Left kidney (tissue), 8 donors: ENCODE measurements at places on chromosomes 6 and 20.

GRCh38 chr6:132166526-132167051 is 215.4 kb upstream of the CCN2 start:
- DNase-seq = no peak

DNA sequence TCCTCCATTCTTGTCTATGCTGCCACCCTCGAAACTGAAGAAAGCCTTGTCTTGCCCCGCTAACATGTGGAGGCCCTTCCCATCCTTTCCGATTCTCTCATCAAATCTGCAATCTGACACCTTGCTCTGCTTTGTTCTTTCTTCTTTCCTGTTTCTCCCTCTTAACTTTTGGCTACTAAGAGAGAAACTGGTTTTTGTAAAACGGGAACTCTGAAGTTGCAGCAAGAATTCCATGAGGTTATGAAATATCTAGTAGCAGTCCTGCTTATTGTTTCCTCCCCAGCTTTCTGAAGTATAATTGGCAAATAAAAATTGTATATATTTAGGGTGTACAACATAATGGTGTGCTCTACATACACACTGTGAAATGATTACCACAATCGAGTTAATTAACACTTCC is 80.2 kb downstream of the MAP7 start:
- DNase-seq = no peak

DNA sequence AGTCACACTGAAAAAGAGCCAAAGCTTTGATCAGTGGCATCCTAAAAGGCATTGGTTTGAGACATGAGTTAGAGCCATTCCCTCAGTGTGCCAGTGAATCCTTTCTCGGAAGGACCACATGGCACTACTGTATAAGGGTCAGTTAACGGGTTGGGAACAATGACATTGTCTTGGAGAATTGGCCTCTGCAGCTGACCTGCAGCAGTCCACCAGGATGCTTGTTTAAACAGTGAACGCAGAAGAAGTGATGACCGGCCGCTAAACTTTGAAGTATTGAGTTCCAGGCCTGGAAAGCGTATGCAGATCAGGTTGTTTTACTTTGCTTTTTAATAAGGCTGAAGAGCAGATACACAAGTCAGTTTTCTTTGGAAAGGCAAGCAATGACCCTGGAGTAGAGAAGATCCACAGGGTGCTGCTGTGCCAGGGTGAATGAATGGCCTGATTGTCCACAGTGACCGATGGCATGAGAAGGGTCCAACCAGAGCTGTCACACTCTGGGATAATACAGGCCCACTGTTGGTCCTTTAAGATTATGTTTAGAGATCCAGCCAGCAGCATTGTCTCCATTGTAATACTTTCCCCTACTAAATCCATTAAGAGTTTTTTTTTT is 57.8 kb downstream of the GMPR start:
- DNase-seq = no peak

- no peak for DNase-seq
These were observed 25.1 kb upstream of the UTRN start for GRCh38 chr6:144259986-144260385.

GRCh38 chr6:89834884-89835792 is 5.5 kb downstream of the CASP8AP2 start:
- DNase-seq = no peak

- no peak for DNase-seq
These were observed 24.5 kb downstream of the ILRUN start for GRCh38 chr6:34671801-34672656.

- no peak for DNase-seq
These were observed 168.0 kb downstream of the ZFAND3 start for GRCh38 chr6:37987559-37987958.

DNA sequence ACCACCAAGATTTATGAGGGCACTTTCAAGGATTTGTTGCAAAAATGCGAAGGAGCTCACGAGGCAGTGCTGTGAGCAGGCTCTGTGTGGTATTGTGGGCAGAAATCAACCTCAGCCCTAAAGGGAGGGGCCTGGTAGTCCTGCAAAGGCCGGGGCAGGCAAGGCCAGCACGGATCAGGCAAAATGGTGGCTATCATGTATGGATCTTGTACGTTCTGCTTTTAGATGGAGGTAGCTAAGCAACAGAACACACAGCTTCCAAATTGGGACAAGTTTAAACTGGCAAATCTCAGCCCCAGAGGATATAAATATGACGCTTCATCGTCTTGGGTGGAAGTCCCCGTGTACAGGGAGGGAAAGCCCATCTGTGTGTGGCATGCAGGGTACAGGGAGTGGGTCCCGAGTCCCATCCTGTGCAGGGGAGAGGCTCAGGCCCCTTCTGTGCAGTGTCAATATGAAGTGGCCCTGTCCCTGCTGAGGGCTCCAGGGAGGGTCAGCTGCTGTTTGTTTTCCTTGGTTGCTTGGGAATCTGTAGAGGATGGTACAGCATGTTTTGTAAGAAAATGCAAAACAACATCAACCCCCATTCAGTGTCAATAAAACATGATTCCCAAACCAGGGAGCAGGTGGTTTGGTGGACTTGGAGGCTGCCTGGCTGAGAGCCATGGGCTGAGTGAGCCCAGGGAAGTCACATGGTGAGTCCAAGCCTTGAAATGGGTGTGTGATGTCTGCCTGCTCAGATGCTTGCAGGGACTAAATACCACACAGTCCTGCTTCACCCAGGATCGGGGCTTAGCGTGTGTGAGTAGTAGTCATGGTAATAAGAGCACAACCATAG is 113.0 kb downstream of the SYCP2 start:
- DNase-seq = no peak

DNA sequence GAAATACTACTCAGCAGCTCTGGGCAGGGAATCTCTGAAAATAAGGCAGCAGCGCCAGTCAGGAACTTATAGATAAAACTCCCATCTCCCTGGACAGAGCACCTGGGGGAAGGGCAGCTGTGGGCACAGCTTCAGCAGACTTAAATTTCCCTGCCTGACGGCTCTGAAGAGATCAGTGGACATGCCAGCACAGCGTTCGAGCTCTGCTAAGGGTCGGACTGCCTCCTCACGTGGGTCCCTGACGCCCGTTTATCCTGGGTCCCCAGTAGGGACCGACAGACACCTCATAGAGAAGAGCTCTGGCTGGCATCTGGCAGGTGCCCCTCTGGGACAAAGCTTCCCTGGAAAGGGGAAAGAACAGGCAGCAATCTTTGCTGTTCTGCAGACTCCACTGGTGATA is 59.0 kb downstream of the COL21A1 start:
- no peak for DNase-seq

- DNase-seq = no peak
These were observed 76.2 kb upstream of the FRMD1 start for GRCh38 chr6:168155193-168155592.

DNA sequence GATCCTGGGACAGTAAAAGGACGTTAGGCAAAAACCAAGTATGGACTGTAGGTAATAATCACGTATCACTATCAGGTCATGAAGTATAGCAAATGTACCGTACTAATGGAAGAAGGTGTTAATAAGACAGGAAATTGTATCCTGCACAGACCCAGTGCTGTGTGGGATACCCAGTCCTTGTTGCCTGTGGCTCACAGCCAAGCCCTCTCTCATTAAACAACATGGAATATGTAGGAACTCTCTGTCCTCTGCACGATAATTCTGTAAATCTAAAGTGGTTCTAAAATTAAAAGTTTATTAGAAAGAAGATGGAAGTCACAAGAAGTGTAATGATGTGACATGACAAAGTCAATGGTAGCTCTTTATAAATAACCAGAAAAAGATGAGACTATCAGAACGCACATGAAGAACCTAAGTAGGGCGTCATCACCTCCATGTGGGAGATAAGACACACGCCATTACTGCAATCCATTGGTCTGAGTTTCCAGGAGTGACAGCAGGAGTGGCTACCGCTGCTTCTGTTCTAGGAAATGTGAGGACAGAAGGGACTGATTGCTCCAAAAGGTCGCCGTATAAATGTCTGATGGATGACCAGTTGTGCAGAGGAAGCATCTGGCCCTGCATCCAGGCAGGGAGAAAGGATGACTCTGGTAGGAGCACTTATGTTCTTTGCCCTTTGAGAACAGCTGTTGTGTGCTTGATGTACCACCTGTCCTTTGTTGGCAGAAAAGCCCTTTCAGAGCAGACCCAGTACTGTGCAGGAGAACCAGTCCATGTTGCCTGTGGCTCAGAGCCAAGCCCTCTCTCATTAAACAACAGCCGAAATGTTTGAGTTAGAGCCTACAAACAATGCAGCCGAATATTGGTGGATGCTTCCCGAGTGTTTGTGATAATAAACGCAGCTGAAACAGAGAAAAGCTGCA is 125.6 kb downstream of the FIG4 start:
- DNase-seq = no peak

- peak; percentile 20 for DNase-seq
These were observed 129.7 kb downstream of the FAXC start for GRCh38 chr6:99219788-99220187.

- DNase-seq = no peak
These were observed 61.7 kb upstream of the NOX3 start for GRCh38 chr6:155517294-155517693.

GRCh38 chr20:43271980-43272379 is 82.3 kb upstream of the PTPRT start:
- no peak for DNase-seq

- no peak for DNase-seq
These were observed 526.0 kb upstream of the SOX4 start for GRCh38 chr6:21067521-21067920.

- DNase-seq = no peak
These were observed 28.6 kb upstream of the PKHD1 start for GRCh38 chr6:52115891-52116604.

DNA sequence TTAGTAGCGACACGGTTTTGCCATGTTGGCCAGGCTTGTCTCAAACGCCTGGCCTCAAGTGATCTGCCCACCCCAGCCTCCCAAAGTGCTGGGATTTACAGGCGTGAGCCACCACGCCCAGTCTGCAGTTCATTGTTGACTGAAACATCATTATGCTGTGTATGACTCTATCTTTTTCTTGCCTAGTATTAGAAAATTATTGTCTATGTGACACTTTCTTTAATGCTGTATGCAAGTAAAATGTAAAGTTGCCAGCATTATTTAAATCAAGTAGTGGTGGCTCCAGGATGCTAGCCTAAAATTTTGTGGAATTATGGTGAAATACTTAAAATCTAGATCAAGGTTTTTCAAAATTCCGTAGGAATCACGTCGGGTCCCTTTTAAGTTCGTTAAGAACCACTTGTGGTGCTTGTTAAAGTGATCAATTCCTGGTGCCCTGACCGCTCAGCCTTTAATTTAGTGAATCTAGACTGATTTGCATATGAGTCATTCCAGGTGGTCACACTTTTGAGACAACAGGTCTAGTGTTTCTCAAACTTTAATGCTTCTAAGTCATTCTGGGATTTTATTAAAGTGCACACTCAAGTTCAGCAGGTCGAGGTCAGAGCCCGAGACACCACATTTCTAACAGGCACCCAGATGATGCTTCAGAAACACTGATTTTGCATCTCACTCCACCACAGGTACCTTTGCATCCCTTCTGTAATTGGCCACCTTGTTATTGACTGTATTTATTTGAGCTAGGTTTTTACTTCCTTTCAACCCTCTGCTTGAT is 132.6 kb upstream of the MTHFD1L start:
- DNase-seq = no peak

- no peak for DNase-seq
These were observed 86.6 kb downstream of the JARID2 start for GRCh38 chr6:15332446-15332845.

DNA sequence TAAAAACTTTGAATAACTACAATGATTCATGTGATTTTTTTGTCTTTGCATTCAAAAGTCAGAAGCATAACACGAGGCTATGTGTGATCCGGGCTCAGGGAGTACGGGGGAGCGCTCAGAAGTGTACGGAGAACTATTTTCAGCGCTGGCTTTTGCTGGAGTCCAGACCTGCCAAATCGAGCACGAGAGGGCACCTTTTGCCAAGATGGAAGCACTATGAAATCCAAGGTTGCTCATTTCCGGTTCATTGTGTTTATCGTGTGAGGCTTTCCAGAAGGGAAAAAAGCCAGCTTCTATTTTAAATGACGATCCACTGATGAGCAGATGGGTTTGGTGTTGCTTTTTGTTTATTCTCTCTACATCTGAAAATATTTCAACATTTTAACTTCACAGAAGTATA is 11.3 kb downstream of the RAMACL start:
- no peak for DNase-seq
